ENCODE measurements at places on chromosomes 4 and X.

DNA sequence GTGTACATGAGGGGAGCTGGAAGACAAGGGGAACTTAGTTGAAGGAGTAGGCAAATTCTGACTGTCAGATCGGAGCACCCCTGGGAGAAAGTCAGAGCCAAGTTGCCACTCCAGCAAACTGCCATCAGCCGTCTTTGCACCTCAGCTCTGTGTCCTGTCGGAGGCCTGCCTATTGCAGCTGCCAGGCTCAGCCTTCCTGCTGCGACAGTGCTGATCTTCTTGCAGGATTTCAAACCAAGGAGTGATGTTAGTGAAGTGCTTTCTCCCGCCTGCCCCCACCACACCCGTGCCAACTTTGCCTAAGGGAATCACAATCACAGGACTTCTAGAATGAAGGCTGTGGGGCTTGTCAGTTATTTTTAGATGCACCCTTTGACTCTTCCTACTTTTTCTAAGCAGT, 185.3 kb downstream of the KIT start:
- no peak for DNase-seq

- DNase-seq: no peak
Observed at GRCh38 chr4:81445196-81445595, 26.5 kb downstream of the RASGEF1B start.

DNA sequence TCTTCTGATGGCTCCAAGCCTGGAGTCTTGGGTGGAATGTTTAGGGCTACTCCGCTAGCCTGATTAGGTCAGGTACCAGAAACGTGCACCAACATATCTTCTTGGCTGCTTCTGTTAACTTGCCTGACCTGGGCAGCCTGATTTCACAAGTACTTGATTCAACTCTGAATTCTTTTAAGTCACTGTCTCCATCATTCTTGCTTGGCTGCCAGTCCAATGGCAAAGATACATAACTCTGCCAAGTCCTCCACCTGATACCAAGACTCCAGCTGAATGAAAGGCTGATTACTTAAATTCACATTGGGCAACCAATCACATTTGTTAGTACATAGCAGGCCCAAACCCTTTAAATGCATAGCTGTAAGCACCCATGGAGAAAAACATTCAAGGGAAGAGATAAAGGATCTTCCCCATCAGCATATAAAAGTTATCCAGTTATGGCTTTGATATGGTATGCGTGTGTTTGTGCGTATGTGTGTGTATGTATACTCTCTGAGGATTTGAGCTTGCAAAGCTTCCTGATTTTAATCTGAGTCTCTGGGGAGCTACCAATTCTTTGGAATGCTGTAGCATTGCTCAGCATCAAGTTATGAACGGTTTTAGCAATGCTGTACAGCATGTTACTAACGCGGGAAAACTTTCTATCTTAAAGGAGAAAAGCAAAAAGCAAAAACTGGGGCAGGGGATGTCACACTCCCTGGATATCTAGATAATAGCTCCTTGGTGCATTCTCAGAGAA, 917.2 kb downstream of the DMD start:
- no peak for DNase-seq

DNA sequence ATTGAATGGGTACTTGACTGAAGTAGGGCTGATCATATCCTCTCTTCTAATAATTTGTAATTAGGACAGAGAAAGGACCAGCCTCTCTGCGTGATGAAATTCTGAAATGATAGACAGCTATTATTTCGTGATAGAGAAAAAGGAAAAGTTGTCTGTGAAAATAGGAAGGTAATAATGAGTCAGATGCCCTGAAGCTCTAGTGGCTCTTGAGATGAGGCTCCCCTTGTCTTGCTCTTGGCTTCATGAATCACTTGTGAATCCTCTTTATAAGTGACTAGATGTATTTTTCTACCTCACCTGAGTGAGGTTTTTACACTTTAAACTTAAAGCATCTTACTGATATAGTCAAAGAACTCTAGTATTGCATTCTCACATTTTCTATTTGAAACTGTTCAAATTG, 888.9 kb downstream of the PCDH18 start:
- DNase-seq: no peak

GRCh38 chr4:180675359-180675650, 1567.9 kb upstream of the TENM3 start:
- no peak for DNase-seq

DNA sequence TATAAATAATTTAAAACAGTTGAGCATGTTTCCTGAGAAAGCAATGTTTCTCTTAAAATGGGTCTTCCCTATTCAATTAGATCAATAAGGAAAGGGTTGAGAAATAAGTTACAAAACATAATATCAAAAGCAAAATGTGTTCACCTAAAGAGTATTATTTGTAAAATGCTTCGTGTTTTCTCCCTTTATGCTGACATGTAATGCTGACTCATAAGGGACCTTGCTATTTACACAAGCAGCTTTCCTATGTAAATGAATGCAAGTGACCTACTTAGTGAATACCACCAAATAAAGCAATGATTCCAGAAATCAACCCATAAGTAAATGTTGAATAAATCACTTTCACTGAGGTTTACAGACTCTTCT, 91.5 kb downstream of the ELOVL6 start:
- no peak for DNase-seq

GRCh38 chrX:12794654-12795053, 3.4 kb downstream of the PRPS2 start:
- DNase-seq: no peak

- no peak for DNase-seq
Observed at GRCh38 chr4:93368968-93369367, 459.6 kb upstream of the ATOH1 start.

DNA sequence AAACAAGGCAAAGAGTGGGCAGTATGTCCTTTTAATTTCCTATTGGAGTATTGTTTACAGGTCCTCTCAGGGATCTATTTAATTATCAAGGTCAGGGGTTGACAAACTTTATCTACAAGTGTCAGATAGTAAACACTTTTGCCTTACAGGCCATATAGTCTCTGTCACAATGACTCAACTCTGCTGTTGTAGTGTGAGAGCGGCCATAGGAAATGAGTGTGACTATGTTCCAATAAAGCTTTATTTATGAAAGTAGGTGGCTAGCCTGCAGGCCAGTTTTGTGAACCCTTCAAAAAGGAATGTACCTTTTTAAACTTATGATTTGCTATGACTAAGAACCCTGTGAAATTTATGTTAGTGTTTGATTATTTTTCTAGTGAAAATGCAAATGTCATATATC, 156.1 kb downstream of the GPAT3 start:
- no peak for DNase-seq

DNA sequence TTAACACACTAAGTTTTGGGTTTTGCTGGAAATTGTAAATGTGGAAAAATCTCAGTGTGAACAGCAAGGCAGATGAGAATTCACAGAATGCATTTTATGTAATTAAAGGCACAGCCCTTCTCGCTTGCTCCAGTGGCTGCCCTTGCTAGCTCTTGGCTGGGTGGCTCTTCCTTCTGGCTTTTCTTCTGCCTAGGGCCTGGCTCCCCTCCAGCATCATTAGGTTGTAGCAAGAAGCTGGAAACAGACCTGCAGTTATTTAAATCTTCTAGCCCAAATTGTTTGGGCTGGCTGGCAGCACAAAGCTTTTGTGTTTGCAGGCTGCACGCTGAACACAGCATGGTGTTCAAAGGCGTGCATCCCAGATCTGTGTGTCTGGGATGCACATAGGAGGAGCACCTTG, 56.5 kb downstream of the LIMCH1 start:
- DNase-seq: peak; percentile 66

DNA sequence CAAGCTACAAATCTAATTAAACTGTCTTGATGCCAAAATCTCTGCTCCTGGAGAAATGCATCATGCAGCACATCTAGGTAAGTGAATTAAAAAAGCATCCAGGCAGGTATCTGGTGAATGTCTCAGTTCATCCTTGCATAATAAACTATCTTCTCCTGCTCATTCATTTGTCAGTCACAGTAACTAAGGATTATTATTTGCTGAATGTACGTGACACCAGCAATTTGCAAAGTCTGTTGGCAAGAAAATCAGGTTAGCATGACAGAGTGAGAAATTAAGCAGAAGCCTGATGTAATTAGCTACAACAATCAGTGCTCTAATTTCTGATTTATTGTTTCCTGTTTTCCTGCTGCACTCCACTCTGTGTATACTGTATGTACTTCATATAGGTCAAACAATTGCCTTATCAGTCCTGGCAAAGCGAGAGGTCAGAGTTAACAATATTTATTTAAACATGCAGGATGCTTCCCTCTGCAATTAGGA, 213.6 kb downstream of the FBXO8 start:
- no peak for DNase-seq

DNA sequence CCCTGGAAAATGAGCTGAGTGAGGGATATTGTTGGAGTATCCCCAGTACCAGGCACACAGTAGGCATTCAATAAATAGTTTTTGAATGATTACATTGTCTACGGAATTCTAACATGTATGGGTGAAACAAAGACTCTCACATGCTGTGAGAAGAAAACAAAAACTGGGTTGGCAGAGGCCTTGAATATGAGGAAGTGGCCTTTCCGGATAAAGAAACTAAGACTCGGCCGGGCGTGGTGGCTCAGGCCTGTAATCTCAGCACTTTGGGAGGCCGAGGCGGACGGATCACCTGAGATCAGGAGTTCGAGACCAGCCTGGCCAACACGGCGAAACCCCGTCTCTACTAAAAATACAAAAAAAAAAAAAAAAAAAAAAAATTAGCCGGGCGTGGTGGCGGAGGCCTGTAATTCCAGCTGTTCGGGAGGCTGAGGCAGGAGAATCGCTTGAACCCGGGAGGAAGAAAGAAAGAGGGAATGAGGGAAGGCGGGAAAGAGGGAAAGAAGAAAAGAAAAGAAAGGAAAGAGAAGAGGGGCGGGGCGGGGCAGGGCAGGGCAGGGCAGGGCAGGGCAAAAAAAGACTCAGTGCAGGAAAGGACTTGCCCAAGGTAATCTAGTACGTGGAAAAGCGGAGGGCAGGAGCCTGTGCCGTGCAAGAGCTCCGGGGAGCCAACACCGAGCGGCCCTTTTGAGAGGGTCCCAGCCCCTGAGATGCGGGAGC, 689 bp upstream of the TMA16 start:
- peak; percentile 63 for DNase-seq

Data from Right ventricle myocardium superior (tissue), 1 donor.